Activated T-cell treated with anti-CD3 and anti-CD28 coated beads, Interleukin-2, amount 50 U/mL, for 72 hours (primary cell): ENCODE measurements at places on chromosomes 3 and 15.
A peak's percentile ranks its signal among the peaks of the same experiment; 100 is the strongest.

DNA sequence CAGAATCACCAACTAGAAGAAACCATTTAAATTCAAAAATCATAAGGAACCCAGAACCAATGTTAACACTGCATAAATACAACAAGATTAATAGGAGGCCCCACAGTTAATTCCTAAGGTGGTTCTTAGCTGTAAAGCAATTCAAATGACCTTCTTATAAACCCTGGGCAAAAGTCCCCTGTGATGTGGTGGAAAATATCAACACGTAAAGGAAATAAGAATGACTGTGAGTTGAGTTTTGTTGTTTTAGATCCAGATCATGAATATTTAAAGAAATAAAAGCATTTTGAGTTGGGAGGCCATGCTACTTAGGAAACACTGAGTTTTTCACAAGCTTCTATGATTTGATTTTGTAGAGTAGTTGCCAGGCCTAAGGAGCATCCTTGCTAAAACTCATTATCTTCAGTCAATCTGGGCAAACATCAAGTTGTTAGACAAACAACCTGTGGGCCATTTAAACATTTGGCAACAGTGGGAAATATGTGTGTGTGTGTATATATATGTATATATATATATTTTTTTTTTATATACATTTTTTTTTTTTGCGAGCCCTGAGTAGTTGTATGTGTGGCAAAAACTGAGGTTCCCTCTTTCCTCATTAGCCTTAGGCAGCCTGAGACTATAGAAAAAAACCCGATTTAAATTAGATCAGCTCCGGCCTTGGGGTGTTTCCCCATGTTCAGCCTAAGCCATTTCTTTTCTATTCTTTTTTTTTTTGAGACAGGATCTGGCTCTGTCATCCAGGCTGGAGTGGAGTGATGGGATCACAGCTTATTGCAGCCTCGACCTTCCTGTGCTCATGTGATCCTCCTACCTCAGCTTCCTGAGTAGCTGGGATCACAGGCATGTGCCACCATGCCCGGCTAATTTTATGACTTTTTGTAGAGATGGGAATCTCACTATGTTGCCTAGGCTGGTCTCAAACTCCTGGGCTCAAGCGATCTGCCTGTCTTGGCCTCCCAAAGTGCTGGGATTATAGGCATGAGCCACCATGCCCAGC, 8.0 kb upstream of the PXK start:
- DNase-seq: no peak

- DNase-seq: peak; percentile 59
Observed at GRCh38 chr3:13479332-13479581, 849 bp upstream of the HDAC11 start.

GRCh38 chr3:152927131-152927530, 92.2 kb downstream of the P2RY1 start:
- no peak for DNase-seq

DNA sequence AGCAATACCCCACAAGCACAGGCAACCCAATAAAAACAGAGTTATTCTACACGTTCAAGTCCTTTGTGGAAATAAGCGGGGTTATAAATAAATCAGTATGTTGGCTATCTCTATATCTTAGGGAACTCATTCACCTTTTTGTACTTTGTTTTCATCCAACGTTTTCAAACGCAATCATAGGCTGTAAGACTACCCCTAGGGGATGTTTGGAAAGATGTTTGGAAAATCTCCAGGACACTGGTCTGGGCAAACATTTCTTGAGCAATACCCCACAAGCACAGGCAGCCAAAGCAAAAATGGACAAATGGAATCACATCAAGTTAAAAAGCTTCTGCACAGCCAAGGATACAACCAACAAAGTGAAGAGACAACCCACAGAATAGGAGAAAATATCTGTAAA, 70.1 kb downstream of the CLDN11 start:
- no peak for DNase-seq

DNA sequence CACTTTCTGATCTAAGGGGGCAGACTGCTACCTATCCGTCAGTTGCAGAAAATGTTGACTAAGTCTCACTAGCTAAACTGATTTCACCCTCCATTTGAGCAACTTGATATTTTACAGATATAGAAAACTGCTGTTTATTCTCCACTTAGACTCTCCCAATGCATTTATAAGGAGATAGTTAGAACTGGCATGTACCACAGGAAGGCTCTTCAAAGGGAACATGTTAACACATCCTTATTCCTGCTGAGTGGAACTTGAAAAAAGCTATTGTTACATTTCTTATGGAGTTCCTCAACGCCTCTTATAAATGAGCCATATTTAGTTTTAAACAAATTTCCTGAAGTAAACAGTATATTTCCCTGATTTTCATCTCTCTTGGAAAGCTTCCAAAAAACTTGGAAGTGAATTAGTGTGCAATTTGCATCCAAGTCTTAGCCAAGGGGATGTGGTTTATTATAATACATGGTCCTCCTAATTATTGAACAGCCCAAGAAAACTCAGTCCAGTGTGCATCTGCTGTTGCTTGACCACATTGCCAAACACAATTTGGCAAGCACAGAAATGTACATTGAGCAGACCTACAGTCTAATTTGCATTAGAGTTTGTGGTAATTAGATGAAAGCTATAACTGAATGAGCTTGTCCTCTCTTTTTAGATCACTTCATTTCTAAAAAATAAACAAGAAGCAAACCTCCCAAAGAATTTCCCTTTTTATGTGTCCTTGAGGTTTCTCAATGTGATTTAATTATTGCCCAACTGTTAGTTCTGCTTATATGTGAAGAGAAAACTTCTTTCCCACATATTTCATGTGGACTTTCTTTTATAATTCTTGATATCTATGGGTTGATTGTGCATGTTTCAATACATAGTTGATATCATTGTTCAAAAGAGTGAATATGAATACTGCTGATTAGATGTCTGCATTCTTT, 72.6 kb upstream of the DPH6 start:
- DNase-seq: no peak

GRCh38 chr15:45667002-45667401, 32.2 kb downstream of the SQOR start:
- no peak for DNase-seq

- no peak for DNase-seq
Observed at GRCh38 chr3:159978353-159978752, 10.3 kb upstream of the IL12A start.

- no peak for DNase-seq
Observed at GRCh38 chr3:17033516-17034168, 148.9 kb downstream of the PLCL2 start.

DNA sequence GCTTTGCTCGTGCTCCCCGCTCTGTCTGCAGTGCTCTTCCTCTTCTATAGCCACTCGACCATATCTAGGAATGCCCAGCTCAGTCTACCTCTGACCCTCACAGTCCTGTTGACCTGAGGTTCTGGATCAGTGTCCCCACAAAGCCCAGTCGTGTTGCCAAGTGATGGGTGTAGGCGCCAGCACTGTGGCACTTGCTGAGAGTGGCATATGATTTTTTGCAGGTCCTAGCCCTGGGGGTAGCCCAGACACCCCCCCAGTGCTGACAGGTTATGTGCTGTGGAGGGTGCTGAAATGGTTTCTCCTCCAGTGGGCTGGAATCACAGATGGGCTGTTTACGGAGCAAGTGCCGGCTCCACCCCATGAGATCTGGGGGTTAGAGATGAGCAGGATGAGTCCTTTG, 32.5 kb downstream of the ACAD9 start:
- no peak for DNase-seq

DNA sequence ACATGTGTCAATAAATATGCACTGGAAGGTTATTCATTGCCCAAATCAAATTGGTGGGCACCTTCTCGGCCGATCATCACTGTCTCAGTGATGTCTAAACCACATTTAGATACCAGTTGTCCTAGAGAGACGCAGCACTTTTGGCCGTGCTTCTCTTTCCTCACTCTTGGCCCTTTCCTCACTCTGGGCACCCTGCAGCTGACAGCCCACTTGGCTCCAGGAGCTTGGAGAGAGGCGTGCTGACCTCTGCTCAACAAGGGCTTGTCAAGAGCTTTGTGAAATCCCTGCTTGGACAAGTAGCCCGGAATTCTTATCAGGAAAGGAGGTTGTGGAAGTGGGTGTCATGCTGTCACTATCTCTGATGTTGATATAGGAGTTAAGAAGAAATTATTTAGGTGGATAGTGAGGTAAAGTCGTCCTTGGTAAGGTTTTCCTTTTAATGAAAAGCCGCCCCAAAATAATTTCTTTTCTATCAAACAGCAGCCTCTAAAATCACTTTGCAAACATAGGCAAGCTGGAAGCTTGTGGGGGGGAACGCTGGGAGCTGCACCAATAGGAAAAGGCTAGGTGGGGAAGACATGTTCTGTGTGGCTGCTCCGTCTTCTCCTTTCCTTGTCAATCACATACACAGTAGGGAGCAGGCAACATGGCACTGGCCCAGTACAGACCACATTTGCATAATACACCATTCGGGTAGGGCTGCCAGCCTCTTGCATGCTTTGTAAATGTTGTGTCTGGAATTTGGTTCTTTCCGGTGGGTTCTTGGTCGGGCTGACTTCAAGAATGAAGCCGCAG, 126.8 kb upstream of the UBE3A start:
- DNase-seq: no peak

GRCh38 chr3:77242371-77242770, 202.5 kb downstream of the ROBO2 start:
- DNase-seq: no peak

DNA sequence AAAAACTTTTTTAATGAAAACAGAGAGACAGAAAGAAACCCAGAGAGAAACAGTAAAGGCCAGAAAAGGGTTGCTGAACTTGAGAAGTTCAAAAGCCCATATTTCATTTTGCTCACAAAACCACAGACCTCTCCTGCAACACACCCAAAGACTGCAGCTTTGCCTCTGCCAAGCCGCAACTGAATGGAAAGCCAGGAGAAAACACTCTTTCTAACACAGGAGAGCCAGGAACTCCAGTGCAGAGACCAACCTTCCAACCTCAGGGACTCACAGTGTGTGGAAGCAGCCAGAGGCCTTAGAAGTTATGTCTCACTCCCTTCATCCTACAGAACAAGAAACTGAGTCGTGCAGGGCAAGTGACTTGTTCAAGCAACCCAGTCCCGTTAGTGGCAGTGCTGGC, 163.1 kb upstream of the HES1 start:
- no peak for DNase-seq

DNA sequence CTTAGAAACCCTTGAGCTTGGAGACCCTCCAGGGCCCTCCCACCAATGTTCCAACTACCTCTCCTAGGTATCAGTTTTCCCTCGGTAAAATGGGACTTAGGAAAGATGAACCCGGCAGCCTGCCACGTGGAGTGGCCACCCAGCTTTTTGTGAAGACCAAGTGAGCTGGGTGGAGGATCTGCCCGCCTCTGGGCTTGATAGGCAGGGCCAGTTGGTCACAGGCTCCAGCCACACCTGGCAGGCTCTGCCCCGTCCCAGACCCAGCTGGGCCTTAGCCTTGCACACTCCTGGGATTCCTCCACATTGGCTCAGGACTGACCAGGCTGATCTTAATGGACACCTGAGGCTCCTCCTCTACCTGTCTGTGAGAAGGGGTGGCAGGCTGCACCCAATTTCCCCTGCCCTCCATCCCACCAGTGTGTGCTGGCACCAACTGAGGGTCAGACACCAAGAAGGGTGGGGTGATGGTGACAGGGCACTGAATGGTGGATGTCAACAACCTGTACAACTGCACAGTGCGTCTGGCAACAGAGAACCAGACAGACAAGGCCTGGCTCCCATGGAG, 761 bp upstream of the GRIP2 start:
- DNase-seq: no peak

DNA sequence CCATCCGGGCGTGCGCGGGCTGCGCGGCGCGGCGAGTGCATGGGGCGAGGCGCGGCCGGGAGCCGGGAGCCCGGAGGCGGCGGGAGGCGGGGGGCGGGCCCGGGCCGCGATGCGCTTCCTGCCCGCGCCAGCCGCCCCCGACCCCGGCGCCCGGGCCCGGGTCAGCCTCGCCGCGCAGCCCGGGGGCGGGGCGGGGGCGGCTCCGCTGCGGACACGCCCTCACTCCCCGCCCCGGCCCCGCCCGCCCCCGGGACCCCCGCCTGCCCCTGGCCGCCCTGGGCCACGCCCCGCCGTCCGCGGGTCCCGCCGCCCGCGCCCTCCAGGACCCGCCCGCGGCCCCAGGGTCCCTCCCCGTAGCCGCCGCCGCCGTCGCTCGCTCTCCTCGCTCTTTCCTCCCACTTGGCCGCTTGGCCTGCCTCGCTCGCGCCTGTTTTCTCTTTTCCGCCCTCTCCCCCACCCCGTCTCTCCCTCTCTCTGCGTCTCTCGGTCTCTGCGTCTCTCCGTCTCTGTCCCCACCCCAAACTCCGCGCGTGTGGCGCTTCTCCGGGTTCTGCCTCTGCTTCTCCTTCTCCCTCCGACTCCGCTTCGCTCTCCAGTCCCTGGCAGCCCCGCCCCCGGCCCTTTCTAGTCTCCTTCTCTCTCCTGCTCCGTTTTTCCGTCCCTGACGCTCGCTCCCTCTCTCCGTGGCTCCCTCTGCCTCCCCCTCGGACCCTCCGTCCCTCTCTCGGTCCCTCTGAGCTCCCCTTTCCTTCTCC, at the start of gene PLXND1:
Gene PLXND1, minus strand, starts transcription at position 41 of the 755 bp plus-strand sequence. Its CDS starts 37 bp downstream, at position 4.
- DNase-seq: peak; percentile 38

- no peak for DNase-seq
Observed at GRCh38 chr3:39126532-39127071, 19.1 kb downstream of the TTC21A start.

DNA sequence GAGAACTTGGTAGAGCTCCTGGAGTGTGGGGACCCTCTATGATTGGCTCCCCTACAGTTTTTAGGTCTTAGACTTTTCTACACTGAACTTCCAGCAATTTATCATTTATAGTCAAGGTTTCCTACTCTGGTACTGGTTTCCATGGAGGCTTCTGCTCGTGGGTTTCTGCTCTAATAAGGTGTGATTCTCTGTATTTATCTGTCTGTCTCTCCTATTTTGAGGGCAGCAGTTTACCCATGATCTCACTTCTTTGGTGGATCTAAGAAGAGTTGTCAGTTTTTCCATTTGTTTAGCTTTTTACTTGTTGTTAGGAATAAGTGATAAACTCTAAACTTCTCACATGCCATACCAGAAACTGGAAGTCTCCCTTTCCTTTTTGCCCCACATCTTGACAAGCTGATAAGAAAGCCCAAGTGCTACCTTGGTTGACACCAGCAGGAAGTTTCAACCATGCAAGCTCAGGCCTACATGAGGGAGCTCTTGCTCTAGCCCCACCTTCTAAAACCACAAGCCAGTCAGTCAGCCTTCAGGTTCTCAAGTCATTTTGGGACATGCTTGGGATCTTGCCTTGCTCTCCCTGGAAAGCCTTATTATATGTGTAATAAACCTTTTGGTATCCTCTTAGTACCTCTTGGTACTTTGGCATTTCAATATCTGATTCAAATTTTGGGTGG, 10.0 kb downstream of the TIMMDC1 start:
- peak; percentile 14 for DNase-seq
